ENCODE measurements at places on chromosomes 7 and 10.
A peak's percentile ranks its signal among the peaks of the same experiment; 100 is the strongest.

DNA sequence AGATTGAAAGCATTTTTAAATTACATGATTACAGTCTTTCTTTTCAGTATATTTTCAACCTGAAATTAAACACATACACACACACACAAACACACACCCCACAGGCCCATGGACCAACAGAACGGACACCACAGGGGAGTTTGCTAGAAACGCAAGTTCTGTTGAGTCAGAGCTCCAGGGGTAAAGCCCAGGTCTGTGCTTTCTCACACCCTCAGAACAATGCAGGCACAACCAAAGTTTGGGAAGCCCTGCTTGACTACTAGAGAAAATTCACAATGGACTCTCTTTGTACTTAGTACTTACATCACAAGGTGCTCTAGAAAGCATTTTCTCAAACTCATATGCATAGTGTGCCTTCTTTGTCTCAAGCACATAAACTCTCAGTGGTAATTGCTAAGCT is 704.0 kb upstream of the IGFBP3 start:
- DNase-seq: no peak

GRCh38 chr10:84200537-84201243 is 6.4 kb downstream of the CDHR1 start:
- DNase-seq: no peak

DNA sequence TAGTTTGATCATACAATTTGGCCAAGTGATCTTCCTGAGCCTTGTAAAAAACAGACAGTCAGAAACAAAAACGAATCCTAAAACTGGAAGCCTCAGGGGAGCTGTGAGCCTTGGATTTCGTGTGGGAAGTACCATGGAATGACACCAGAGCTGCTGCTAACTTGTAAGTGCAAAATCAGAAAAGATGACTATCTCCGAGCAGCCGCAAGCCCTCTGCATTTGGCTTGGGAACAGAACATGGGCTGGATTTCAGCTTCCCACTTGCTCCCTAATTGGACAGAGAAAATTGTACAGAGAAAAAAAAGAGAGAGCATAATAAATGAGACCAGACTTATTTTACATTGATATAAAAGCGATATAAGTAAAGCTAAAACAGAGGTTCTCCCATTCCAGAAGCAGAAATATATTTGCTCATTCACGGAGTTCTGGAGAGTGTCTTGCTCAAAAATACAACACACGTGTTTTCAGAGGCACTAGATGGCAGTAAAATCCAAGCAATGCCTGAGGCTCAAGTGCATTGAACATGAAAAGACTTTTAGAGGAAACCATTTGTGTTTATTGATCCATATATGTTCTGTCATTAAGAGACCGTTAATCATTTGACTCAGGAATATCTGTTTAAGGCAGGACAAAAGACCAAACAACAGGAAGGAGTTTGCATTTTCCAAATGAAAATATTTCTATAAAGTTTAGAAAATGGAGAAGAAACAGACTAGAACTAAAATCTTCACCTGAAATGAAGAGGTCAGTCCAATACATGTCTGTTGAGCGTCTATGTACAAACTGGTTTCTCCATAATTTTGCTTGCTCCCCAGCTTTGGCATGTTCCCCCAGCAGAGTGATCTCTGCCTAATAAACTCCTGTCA is 78.3 kb upstream of the SLC26A5 start:
- no peak for DNase-seq

DNA sequence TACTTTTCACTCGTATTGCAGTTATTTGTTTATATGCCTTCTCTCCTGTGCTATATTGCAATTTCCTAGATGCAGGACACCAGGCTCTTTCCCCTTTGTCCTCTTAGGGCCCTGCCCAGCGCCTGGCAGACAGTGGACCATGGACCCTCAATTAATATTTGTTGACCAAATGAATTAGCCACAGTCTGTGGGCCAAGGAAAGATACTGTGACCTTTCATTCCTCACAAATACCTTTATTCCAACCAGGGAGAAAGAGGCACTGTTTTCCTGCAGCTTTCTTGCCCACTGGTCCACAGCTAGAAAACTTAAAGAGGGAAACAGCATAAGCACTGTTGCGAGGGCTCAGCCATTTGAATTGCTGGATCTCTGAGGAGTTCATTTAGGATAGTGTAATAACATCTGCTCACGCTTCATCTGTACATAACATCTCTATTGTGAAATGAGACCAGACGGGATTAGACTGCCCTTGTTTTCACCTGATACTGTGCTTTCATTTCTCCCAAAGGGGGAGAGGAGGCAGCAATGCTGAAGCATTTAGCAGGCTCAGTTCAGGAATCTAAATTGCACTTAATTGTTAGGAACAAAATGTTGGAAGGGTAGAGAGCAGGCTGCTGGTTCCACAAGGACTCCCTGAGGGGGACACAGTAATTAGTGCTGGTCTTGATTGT is 46.7 kb downstream of the TNS3 start:
- DNase-seq: no peak

DNA sequence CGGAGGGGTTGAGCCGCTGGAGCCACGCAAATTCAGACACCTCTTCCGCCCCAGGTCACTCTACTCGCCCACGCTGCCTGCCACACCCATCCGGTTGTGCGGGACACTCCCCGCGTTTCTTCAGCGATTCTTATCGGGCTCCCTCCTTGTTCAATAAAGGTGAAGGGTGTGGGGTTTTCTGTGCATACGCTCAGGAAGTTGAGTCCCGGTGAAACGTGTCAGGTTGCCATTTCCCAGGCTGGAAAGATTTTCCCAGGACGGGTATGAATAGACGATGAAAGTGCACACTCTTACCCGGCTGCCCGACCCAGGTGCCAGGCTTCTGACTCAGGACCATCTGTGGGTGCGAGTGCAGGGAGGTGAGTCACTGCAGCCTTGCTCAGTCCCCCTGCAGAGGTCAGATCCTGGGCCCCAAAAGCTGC is 22.0 kb downstream of the KLF6 start:
- DNase-seq: no peak

DNA sequence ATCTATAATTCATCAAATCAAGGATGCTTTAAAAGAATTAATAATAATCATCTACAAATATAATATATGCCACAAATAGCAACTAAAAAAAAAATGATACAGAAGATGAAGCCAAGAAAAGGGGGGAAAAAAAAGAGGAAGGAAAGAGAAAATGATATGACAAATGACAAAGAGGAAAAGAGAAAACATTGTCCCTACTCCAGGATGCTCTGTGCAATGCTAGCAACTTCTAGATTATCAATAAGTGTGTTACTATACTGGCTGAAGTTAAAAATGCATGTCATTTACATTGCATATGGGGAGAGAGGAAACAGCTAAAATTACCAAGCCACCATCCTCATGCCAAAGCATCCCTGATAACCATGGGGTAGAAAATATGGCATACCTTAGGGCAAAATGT is 104.2 kb downstream of the SFMBT2 start:
- DNase-seq: no peak

- DNase-seq: no peak
Measured at GRCh38 chr7:121038717-121039509, 50.4 kb downstream of the CPED1 start.

- DNase-seq: no peak
Measured at GRCh38 chr7:43767311-43767710, 8.8 kb downstream of the BLVRA start.

DNA sequence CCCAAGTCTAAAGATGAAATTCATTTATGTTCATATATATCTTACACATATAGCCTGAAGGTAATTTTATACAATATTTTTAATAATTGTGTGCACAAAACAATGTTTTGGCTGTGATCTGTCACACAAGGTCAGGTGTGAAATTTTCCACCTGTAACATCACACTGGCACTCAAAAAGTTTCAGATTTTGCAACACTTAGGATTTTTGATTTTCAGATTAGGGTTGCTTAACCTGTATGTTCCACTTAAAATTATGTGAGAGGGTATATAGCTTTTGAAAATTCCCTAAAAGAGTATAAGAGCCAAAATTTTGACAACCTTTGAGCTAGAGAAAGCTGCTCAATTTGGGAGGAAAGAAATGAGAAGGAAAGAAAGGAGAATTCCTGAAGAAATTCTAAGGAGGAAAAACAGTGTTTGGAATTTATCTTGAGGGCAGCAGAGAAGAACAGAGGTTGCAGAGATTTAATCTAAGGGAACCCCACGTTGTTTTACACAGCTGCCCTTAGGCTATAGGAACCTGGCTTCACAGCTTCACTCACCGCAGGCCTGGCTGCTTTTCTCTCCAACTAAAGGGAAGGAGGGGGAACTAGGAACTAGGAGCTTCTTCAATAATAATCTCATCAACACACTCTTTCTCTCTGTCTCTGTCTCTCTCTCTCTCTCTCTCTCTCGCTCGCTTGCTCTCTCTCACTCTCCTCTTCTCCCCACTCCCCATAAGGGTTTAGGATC is 8.5 kb downstream of the VOPP1 start:
- no peak for DNase-seq

- DNase-seq: no peak
Measured at GRCh38 chr7:87475359-87476178, at the start of gene ABCB4. TSS of gene ABCB4 (minus strand) at chr7:87475680. CDS start at chr7:87475465, 215 bp downstream.

DNA sequence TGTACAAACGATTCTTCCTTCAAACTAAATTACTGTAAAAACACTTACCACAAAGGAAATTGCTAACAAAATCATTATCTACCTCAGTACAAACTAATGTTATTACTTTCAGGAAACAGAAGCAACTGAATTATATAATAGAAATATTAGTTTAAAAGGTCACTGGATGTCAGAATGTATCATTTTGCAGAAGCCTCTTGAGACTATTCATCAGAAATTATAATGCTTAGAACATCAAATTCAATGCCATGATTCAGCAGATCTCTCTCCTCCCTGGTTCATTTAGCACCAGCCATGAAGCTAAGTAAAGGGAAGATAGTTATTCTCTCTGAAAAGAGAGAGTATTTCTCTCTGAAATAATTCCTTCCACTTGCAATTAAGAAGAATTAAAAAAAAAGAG is 223.3 kb downstream of the IMMP2L start:
- no peak for DNase-seq

GRCh38 chr10:128069351-128070051 is 56.7 kb downstream of the MKI67 start:
- DNase-seq: peak; percentile 52

DNA sequence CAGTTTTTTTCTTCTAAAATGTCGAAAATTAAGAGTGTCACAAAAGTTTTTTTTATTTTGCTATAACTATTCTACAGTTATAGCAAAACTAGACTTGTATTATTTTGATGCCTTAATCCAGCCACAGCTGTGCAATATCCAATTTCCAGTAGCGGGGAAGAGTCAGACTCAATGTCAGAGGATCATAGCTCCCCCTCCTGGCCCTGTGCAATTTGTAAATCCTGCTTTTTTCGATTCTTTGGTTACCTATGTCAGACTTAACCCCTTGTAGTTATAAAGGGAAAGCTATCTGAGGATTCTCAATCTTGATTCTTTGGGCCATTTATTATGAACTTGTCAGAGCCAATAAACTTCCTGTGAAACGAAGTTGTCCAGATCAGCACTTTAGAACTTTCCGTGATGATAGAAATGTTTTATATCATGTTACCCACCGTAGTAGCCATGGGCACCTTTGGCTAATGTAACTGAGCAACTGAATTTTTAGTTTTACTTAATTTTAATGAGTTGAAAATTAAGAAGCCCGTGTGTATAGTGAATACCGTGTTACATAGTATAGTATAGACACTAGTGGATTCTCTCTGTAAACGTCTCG is 87.7 kb upstream of the PRKCQ start:
- DNase-seq: no peak

- DNase-seq: no peak
Measured at GRCh38 chr7:39606941-39607340, 16.4 kb upstream of the RALA start.

GRCh38 chr10:98373260-98374040 is 41.5 kb downstream of the PYROXD2 start:
- DNase-seq: no peak

DNA sequence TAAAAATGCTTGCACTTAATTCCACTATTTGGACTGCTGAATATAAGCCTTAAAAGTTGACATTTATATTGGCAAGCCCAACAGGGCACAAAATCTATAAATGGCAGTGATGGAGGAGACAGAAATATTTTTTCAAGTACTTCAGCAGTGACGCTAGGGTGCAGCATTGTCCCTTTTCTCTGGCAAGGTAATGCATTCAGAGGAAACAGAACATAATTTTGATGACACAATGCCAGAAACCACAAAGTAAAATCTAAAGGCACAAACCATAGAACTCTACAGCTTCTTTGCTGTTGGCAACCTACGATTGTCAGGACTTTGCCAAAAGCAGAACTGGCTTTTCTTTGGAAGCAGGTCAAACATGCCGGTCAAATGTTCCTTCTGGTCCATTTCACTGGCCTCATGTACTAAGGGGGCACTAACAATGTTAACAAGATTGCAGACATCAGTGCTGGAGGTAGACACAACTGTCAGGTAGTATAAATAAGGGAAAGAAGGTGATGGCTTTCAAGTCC is 30.9 kb upstream of the FAM133B start:
- peak; percentile 62 for DNase-seq

DNA sequence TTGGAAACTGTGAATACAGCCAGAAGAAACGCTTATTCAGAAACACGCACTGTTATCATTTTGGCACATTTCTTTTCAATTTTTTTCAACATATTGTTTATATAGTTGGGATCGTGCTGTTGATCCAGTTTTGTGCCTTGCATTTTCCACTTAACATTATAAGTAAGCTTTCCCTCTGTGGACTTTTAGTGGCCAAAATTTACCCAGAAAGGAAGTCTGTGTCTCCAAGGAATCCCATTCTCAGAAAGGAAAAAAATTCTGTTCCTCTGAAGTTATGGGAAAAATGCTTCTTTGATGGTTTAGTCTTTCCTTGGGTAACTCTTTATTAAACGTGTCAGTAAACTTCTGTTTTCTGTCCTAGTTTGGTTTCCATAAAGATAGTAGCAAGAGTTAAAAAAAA is 280.0 kb downstream of the REEP3 start:
- no peak for DNase-seq

- DNase-seq: no peak
Measured at GRCh38 chr10:71288461-71288860, 30.6 kb upstream of the SLC29A3 start.

DNA sequence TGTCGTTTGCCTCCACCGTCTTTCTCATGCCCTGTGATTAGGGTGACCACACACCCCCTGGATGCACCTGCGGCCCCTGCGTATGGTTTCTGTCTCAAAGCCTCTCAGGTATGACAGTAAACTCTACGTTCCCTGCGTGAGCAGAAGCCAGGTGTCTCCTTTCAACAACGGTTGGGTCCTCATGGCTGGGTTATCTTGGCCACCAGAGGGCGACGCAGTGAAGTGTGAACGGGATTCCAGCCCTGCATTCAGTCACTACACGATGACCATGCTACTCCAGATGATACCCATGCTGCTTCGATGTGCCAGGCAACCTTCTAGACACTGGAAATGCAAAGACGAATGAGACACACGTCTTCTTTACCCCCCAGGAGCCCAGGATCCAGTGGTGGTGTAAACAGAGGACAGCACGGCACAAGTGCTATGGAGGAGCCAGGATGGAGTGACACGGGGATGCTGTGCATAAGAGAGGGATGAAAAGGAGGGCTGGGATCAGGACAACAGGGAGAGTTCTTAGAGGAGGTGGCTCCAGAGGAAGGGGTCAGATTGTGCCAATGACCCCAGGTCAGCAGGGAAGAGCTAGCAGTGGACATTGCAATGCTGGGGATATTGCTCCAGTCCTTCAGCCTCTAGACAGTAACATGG is 228.1 kb upstream of the PFKP start:
- DNase-seq: no peak
